ENCODE measurements at places on chromosomes 16 and 17.
A peak's percentile ranks its signal among the peaks of the same experiment; 100 is the strongest.

DNA sequence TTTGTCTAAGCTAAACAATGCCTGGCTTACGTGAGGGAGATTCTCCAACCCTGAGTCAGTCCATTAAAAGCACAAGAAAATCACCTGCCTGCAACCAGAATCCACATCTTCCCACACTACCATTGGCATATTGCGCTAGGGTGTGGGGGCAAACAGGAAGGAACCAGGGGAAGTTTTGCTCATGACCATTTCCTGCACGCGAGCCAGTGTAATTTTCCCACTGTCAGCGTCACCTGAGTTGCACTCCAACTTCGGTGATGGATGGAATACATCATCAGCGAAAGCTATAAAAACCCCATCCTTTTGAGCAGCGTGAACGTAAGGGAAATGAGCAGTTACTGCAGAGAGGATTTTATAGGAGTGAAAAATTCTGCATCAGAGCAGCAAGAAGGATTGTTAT, 167.9 kb upstream of the NOL11 start:
- DNase-seq, result no peak

- peak; percentile 12 for DNase-seq
Measured at GRCh38 chr16:20803192-20803560, 3.1 kb downstream of the ERI2 start.

- DNase-seq, result peak; percentile 81
Measured at GRCh38 chr17:7561589-7562207, at the start of gene SENP3. Gene SENP3, plus strand, starts transcription at chr17:7561919. Its CDS starts 1,158 bp downstream, at chr17:7563077.

GRCh38 chr16:86015606-86016005, 116.6 kb downstream of the IRF8 start:
- DNase-seq, result no peak

DNA sequence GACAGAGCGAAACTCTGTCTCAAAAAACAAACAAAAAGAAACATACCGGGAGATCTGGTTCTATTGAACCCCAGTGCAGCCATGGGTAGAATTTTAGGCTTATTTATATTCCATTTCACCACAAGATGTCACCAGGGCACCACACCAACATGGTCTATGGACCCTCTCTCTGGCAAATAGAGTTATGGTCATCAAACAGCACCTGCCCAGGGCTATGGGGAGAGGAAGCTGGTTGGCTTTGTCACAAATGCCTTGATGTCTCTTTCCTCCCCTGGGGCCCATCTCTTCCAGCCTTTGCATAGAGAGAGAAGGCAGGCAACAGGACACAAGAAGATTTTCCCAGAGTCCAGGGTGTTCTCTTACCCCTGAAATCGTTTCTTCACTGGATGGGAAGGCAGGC, 128.4 kb downstream of the WWOX start:
- no peak for DNase-seq

- DNase-seq, result peak; percentile 70
Measured at GRCh38 chr17:29566473-29567303, at the start of gene ABHD15. Gene ABHD15, minus strand, starts transcription at chr17:29567037. Its CDS starts 71 bp downstream, at chr17:29566966.

- DNase-seq, result no peak
Measured at GRCh38 chr17:1186214-1186820, 6.5 kb upstream of the ABR start.

DNA sequence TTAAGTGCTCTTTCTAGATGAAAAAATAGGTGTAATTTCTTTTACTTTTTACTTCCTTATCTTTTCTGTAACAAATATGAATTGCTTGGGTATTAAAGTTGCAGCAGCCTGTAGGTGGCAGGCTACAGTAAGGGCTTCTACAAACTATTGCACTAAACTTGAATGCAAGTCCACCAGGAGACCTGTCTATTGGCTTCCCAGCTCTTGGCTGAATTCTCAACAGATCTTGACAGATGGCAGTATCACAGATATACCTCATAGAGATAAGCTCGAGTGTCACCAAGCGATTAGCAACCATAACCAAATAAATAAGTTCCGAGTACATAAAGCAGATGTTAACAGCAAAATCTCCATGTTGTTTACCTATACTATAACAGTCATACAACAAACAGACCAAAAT, 5.9 kb downstream of the BBS2 start:
- peak; percentile 69 for DNase-seq

GRCh38 chr17:8371786-8372185, 4.7 kb downstream of the KRABD2 start:
- no peak for DNase-seq

DNA sequence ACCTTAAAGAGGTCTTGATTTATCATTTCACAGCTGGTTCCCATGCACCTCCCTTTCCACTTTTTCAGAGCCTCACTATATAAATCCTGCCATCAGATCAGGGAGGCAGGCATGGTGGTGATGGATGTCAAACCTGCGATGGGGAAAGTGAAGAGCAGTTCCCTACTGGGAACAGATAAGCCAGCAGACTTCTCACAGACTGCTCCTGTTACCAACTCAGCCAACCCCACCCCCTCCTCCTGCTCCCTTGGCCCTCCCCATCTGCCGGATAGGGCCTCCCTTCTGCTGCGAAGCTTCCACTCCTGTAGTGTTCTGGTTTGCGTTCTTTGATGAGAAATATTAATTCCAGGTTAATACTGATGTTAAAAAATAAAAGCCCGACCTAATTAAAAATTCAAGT, 232.1 kb downstream of the STX8 start:
- DNase-seq, result no peak

DNA sequence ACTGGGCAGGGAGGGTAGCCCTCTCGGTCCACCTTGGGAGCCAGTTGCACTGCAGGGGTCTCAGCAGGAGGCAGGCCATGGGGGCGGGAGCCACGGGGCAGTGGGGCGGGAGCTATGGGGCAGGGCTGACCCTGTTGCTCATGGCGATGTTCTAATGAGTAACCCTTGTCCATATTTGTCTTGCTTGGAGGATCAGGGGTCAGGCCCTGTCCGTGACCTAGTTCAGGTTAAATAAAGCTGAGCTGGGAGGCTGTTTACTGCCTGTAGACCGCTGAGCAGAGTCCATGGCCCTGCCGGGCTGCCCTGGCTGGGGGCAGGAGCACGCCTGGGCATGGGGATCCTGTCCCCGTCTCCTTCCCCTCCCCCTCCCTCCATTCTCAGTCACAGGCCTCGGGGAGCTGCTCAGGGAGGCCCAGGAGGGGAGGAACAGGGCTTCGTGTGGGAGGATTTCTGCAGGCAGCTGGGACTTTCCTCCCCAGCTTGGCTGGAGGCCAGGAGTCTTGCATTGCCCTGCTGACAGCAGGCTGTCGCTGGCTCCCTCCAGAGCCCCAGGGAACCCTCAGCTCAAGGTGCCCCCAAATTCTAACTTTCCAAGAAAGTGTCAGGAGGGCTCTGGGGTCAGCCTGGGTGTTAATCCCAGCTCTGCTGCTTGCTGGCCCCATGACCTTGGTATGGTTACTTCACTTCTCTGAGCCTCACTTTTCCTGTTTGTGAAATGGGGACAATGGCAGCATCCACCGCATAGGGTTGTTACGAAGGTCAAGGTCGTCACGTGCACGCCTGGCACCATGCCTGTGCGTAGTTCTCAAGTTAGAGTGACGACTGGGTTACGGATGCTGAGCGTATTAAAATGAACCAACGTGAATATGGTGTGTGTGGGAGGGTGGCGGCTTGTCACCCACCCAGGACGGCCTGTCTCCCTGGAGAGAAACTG, 6.1 kb upstream of the SERPINF2 start:
- DNase-seq, result peak; percentile 46

GRCh38 chr16:69397821-69398521, 12.2 kb upstream of the TERF2 start:
- DNase-seq, result peak; percentile 84

DNA sequence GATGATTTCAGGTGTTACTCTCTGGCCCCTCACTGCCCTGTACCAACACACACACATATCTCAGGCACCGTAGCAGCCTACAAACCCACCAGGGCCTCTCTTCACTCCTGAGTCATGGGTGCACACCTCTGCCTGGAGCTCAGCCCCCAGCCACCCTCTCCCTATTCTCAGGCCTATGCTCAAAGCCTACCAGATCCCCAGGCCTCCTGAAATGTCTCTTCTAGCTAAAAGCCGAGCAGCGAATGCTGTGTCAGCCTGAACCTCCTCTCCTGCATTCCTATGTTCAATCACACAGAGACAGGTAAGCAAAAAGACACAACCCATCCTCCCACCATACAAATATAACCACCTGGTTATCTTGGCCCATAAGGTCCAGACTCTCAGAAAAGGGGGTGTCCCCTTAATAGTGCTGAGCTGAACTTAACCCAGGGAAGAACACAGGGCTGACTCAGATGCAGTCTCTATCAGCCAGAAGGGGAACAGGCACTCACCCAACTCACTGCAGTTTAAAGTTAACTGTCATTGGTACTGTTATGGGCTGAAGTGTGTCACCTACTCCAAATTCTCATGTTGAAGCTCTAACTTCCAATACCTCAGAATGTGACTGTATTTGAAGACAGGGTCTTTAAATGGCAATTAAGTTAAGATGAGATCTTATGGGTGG, 62.0 kb upstream of the TEKT3 start:
- DNase-seq, result no peak

GRCh38 chr16:27239906-27240655, 28.5 kb downstream of the NSMCE1 start:
- no peak for DNase-seq

DNA sequence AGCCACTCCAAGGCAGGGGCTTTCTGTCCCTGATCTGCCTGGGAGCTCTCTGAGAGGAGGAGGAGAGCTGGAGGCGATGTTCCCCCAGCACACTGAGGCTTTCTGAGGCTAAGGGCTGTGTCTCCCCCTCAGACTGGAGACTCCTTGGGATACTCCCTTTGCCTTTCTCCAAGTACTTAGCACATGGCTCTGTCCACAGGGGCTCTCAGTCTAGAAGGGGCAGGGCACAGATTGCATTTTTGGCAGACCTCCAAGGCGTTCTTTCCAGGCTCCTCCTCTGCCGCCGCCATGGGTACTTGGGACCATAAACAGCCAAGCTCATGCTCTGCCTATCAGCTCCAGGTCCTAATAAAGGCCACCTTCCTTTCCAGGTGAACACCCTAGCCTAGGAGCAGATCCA, 1.8 kb upstream of the GIP start:
- no peak for DNase-seq

All from HCEC 1CT (cell line).